Kidney epithelial cell (primary cell): ENCODE measurements at places on chromosomes 6 and 20.

DNA sequence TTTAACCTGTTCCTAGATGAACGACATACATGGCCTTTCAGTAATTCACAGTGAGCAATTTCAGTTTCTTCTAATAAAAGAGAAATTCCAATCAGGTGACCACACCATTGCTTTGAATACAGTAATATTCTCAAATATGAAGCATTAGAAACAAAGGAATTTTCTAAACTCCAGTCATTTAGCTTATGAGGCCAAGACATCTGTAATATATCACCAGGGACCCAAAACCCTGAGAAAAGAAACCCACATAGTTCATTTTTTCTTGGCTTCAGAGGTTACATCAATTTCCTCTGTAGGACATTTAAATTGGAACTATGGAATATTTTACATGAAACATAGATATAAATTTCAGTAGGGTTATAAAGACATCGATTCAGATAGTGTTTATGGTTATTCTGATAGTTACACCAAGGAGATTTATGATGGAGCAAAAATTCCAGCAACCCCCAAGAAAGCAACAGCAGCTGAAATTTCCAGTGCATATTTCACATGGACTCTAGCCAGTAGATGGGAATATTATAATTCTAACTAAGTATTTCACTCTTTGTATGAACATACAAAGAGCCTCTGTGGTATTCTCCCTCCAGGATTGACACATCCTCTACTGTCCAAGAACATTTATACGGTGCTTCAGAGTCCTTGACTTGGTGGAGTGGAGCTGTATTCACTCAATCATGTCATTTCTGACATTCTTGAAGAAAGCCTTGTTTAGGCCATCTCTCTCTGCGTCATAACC lies 82.9 kb downstream of the ADGRG6 start:
- DNase-seq = no peak

DNA sequence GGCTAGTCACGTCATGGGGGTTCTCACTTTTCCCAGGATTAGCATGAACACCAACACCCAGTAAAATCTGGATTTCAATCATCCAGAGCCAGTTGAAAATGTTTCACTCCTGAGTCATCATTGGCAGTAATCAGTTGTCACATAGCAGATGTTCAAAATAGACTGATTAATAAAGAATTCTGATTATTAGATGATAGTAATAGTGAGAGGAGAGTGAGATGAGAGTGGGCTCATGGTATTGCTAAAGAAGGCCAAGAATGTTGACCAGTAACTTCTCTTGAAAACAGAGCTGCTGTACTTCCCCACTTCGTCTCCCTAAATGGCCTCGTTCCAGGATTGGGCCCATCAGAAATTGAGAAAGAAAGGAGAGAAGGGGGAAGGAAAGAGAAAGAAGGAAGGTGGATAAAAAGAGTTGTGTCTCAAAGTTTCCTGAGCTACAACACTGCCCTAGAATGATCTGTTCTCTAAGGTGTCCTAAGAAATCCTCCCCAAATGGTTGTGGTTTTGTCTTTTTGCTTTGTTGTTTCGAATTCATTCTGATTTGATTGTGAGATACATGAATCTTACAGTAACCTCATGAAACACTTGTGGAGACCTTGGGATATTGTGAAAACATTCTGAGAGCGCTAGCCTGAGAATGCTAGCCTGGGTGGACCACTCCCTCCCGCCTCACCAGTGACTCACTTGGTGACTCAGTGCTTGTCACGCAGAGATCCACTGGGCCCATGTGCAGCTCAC lies 502.2 kb upstream of the JARID2 start:
- DNase-seq = peak; percentile 98

DNA sequence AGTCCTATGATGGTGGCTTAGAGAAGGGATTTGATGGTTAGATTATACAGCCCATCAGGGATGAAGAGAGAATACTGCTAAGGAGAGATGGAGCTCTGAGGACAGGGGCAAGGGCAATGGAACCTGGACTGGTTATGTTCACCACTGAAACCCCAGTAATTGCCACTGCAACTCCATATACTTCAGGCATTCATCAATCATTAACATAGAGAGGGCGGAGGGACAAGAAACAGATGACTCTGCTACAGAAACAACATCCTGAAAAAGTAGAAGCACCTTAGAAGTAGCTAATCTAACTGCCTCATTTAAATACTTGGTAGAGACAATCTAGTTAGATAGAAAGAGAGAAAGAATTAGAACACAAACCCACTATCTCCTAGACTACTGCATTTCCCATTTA lies 89.8 kb downstream of the MDN1 start:
- no peak for DNase-seq

- no peak for DNase-seq
These were observed 11.8 kb downstream of the UQCC2 start for GRCh38 chr6:33699739-33700138.

- DNase-seq = no peak
These were observed 118.8 kb downstream of the COL19A1 start for GRCh38 chr6:69985180-69985579.

DNA sequence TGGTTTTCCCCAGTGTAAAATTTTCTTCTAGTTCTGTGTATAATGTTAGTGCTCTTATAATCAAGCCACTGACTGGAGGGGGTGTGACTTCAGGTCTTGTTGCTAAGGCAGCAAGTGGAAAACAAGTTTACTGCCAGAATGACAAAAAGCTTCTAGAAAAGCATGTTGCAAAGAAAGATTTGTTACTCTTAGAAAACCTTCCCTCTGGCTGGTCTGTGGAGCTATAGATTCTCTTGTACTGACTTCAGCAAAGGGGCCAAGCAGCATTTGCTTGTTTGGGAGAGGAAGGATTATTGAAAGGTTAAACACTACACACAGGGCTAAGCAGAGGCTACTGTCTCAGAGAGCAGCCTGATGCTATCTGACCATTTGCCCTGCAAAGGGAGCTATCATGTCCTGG lies 288.8 kb downstream of the BTBD9 start:
- no peak for DNase-seq

GRCh38 chr6:110953633-110954303 lies 4.7 kb upstream of the GTF3C6 start:
- DNase-seq = no peak

- no peak for DNase-seq
These were observed 6.3 kb upstream of the DHX16 start for GRCh38 chr6:30678964-30679726.

DNA sequence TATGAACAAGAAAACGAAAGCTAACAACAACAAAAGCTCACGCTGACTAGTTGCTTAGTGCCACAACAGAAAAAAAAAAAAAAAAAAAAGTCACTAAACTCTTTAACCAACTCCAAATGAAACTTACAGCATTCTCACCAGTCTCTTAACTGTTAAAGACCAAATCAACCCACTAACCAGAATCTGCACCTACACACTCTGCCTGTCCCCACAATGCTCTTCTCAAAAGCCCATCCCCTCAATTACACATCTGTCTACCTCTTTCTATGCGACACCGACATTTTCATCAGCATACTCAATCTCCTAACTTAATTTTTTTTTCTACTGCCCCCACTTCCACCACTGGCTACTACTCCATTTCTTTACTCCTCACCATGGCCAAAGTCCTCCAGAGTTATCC lies 34.3 kb downstream of the NOL7 start:
- DNase-seq = no peak

DNA sequence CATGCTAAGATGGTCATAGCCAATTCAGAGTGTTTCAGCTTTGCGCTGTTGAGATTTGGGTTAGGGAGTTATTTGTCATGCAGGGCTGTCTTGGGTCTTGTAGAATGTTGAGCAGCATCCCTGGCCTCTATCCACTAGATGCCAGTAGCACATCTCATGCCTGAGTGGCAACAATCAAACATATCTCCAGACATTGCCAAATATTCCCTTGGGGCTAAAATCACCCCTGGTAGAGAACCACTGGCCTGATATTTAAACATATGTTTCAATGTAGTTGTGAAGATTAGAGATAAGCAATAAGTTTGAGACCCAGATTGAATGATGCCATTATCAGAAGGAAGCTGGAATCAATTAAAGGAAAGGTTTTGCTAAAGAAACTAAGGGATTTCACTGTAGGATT lies 463.3 kb downstream of the DOK5 start:
- no peak for DNase-seq

GRCh38 chr20:51695574-51696303 lies 72.5 kb downstream of the ATP9A start:
- DNase-seq = peak; percentile 50

- DNase-seq = no peak
These were observed 1532.7 kb downstream of the HACE1 start for GRCh38 chr6:103326760-103327757.

DNA sequence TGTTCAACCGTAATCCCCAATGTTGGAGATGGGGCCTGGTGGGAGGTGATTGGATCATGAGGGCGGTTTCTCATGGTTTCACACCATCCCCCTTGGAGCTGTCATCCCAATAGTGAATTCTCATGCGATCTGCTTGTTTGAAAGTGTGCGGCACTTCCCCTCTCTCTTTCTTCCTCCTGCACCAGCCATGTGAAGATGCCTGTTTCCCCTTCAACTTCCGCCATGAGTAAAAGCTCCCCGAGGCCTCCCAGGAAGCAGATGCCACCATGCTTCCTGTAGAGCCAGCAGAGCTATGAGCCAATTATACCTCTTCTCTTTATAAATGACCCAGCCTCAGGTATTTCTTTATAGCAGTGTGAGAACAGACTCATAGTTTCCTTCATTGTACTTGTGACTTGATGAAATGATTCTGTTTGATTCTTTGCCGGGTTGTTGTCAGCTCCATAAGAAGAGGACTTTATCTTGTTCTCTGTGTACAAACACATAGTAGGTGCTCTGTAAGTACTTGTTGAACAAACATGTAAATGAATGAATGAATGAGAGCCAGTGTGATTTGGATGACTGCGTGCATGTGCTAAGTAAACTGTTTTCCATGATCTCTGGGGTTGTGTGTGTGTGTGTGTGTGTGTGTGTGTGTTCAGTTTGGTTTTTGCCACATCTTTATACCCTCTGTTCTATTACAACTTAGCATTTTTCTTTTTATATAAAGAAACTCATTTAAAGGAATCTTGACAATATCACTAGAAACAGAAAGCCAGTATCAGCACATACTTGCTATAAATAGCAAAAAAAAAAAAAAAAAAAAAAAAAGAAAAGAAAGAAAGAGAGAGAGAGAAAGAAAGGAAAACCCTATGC lies 22.5 kb upstream of the PTGIS start:
- DNase-seq = no peak

GRCh38 chr20:18989736-18990474 lies 176.3 kb downstream of the SCP2D1 start:
- no peak for DNase-seq

- peak; percentile 7 for DNase-seq
These were observed 98.5 kb downstream of the INSM1 start for GRCh38 chr20:20466341-20466879.

- DNase-seq = no peak
These were observed 105.0 kb downstream of the TIAM2 start for GRCh38 chr6:155100087-155100486.

- no peak for DNase-seq
These were observed 2.0 kb downstream of the PDE10A start for GRCh38 chr6:165660857-165661663.

DNA sequence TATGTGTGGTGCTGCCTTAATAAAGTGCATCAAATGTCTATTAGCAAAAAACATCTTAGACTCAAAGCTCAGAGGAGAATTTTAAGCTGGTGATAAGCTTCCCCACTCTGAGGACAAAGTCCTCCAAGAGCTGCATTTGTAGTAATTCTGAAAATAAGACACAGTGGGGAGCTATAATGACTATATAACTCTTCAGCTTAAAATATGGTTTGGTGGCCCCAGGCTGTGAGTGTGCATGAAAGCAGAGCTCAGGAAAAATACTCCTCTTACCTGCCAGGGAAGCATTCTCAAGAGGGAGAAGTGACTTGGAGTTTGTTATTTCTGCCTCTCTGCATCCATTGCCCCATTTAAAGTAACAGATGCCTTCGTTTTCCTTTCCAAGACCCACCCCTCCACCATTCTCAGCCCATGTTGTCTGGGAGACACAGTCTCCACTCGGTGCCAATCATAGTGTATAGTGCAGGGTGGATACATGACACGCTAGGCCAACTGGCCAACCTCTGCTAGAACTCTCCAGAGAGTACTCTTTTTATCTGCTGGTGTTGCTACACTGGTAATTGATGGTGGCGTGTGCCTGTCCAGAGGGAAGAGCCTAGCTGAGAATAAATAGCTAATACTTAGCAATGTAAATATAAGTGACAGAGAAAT lies 229.2 kb downstream of the PHF3 start:
- DNase-seq = no peak

DNA sequence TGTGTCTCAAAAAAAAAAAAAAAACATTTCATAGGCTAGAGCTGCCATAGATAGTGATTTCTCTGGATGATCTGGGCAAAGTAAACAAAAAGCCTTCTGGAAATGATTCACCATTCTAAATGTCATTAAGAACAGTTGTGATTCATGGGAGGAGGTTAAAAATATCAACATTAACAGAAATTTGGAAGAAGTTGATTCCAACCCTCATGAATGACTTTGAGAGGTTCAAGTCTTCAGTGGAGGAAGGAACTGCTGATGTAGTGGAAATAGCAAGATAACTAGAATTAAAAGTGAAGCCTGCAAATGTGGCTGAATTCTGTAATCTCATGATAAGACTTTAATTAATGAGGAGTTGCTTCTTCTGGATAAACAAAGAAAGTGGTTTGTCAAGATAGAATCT lies 26.8 kb upstream of the MMP24 start:
- DNase-seq = no peak

GRCh38 chr6:160005861-160006540 lies 37.1 kb downstream of the IGF2R start:
- DNase-seq = no peak

GRCh38 chr20:15937179-15937578 lies 636.1 kb downstream of the KIF16B start:
- DNase-seq = no peak

GRCh38 chr6:39494998-39495397 lies 172.5 kb upstream of the KCNK16 start:
- DNase-seq = no peak

DNA sequence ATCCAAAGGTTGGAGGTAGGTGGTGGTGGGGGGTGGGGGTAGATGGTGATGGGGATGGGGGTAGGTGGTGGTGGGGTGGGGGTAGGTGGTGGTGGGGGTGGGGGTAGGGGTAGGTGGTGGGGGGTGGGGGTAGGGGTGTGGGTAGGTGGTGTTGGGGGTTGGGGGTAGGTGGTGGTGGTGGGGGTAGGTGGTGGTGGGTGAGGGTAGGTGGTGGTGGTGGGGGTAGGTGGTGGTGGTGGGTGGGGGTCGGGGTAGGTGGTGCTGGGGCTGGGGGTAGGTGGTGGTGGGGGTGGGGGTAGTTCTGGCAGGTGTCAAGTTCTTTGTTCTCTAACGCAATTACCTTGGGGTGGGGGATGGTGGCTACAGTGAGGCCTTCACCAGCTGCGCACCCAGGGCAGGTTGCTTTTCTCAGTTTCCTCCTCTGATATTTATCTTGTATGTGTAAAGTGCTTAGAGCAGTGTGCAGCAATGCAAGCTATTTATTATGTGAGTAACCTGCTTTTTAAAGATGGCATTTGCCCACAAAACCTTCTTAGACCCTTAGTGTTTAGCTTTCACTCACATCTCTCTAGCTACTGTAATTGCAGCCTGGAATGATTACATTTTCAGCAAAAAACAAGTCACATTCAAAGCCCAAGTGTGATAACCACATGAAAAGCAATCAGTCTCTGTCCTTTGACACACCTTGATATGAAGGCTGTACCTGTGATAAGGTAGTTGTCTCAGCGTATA lies 8.2 kb upstream of the CCDC167 start:
- DNase-seq = no peak

- no peak for DNase-seq
These were observed 511.8 kb upstream of the ID4 start for GRCh38 chr6:19325335-19325789.
